ENCODE measurements at places on chromosomes 2 and 18. TPM values are rescaled to one million over a fixed set of nuclear protein-coding genes. Genes with fewer than 3 reads are reported as not detected.

NYAP2 gene
- under 0.01 TPM for total RNA-seq

MSH6 gene
- total RNA-seq, result 71.9 TPM

CDH20 gene
- total RNA-seq, result 0.27 TPM

FOXD4L1 gene
- total RNA-seq, result 0.27 TPM

DQX1 gene
- under 0.01 TPM for total RNA-seq

ASB18 gene
- total RNA-seq, result under 0.01 TPM

TMEM37 gene
- not detected for total RNA-seq

SERPINB11 gene
- not detected for total RNA-seq

- DNase-seq, result no peak
Measured at GRCh38 chr2:232981356-232981755, 31.7 kb downstream of the NGEF start.

- DNase-seq, result no peak
Measured at GRCh38 chr2:207938886-207939285, 86.4 kb downstream of the PLEKHM3 start.

GRCh38 chr2:107418708-107419107 is 408.0 kb upstream of the RGPD4 start:
- no peak for DNase-seq

- peak; percentile 77 for DNase-seq
Measured at GRCh38 chr18:8455661-8456614, 153.3 kb upstream of the RAB12 start.

DNA sequence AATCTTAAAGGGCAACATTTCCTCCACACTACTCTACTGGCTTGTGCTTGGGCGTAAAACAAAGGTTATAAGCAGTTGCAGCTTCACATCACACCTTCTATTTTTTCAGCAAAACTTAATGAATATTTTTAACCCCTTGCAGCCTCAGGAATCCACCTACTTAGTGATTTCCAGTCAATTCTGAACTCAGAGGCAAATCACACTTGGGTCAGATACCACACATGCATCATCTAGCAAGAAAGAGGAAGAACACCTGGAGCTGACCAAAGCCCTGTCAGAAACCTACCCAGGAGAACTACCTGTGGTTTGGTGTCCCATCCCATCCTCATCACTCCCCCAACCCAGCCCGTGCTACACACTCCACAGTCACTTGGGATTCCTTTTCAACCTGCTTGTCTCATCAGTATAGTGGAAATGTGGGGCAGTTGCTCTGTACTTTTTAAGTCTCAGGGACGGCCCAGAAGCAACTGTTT is 25.5 kb downstream of the PIAS2 start:
- no peak for DNase-seq

- DNase-seq, result no peak
Measured at GRCh38 chr2:25387876-25388449, 46.2 kb upstream of the DNMT3A start.

GRCh38 chr2:8487461-8487932 is 194.4 kb upstream of the ID2 start:
- peak; percentile 44 for DNase-seq

GRCh38 chr2:229403296-229403695 is 132.2 kb upstream of the PID1 start:
- DNase-seq, result no peak

GRCh38 chr2:10547663-10548376 is 99.7 kb upstream of the ODC1 start:
- DNase-seq, result no peak

- peak; percentile 66 for DNase-seq
Measured at GRCh38 chr2:61538920-61539520, 864 bp upstream of the XPO1 start.

GRCh38 chr2:11009891-11010290 is 98.2 kb downstream of the KCNF1 start:
- DNase-seq, result no peak

DNA sequence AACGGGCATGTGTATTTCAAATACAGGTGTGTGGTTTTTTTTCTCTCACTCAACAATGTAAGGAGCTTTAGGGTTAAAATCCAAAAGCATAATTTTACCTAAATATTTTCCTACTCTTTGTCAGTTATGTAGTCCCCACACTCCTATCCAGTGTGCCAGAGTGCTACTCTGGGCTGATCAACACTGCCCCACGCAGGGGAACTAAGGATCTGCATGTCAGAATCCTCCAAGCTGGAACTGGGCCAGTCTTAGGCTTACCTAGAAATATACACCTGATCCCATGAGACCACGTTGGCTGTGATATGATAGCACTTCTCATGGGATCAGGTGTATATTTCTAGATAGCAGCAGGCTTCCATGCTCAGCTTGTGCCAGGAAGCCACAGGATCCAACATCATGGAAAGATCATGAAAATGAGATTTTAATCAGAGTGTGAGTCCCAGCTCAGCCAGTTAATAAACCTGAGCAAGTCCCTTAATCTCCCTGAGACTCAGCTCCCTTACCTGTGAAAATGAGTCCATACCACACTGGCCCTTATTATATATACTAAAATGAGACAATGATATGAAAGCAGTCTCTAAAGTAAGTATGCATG is 29.7 kb downstream of the CCDC141 start:
- no peak for DNase-seq

DNA sequence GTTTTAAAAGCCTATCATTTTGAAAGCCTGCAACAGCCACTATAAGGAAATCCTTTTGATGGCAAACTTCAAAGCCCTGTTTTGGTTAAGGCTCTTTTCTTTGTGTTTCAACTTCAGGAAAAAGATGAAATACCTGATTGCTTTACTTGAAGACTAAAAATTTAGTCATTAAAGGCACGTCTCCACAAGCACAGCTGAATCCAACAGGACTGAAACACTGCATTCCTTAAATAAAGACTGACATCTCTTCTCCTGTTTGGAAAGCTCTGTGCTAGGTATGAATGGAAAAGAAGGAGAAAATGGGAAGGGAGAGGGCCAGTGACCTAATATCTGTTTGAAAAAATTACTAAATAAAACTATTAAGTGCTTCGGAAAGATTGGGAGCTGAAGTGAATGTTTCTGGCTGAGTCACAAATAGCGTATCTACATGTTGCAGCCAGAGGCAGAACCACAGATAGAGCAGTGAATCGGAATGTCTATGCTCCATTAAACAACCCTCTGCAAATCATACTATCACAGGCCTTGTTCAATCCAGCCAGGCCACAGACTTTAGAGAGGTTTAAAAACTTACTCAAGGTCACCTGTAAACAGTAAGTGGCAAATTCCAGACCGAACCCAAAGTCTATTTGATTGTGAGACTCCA is 21.1 kb upstream of the RALBP1 start:
- no peak for DNase-seq

DNA sequence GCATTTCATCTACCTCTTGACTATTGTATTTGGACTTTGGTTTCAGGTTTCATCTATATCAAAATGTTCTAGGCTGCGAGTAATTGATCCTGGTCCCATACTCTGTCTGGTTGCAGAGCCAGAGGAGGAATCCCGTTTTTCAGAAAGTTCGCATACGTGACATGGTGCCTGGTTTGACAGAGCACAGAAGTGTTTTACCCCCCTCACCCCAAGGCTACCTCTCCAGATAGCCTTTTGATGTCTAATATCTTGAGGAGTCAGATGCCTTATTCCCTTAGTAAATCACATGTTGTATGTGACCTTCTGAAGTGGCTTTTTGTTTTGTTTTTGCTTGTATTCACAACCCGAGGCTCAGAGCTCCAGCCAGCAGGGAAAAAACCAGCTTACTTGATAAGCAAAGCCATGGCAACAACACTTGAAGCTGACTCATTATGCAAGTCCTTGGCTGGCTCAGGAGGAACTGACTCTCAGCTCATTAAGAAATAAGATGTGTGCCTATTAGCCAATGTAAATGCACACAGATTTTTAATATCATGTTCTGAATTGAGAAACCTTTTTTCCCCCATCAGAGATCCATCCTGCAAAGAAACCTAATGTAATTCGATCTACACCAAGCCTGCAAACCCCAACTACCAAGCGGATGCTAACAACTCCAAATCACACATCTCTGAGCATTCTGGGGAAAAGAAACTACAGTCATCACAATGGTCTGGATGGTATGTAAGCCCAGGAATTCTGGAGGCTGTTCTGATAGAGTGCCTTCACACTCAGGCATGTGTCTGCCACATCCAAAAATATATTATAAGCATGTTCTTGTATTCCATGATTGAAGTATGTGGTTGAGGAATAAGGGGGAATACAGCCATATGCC is 41.4 kb downstream of the OXER1 start:
- peak; percentile 87 for DNase-seq

- DNase-seq, result no peak
Measured at GRCh38 chr18:23694637-23695430, 5.6 kb downstream of the LAMA3 start.

DNA sequence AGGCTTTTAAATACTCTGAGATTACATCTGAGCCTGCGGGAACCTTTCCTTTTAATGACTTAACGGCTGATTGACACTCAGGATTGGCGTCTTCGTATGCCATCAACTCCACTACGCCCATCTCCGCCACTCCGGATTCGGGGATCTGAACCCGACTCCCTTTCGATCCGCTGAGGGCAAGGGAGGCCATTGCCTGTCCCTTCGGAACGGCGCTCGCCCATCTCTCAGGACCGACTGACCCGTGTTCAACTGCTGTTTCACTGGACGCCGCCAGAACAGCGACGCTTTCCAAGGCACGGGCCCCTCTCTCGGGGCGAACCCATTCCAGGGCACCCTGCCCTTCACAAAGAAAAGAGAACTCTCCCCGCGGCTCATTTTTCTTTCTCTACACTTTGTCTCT is 90.4 kb downstream of the PID1 start:
- DNase-seq, result no peak

DNA sequence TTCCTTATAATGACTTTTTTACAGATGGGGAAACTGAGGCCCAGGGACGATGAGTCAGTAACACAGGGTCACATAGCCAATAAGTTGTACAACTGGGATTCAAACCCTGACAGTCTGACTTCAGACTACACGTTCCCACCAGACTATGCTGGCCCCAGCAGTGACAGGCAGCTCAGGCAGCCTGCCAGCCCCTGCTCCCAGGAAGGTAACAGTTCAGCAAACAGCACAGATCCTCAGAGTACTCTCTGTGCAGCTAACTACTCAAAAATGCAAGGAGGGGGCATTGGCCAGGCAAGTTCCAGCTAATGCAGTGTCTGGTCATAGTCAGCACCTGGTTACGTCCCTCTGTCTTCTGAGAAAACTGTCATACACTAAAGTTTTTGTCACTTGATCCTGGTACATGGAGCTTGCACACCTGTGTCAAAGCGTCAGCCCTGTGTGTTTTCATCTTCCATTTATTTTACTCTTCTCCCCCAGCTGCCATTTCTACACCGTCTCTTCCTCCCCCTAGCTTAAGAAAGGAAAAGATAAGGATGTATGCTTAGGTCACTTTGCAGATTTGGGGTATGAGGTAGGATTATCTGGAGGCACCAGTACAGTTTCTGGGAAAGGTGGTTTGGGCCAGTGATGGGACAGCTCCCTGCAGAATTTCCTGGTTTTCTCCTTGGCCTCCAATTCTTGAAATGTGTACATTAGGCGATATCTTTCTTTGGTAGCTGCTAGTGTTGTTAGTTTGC is 4.5 kb downstream of the SMARCAL1 start:
- no peak for DNase-seq

GRCh38 chr2:12207491-12207890 is 461.1 kb downstream of the LPIN1 start:
- DNase-seq, result no peak

- DNase-seq, result no peak
Measured at GRCh38 chr2:50613161-50613560, 418.8 kb downstream of the NRXN1 start.

DNA sequence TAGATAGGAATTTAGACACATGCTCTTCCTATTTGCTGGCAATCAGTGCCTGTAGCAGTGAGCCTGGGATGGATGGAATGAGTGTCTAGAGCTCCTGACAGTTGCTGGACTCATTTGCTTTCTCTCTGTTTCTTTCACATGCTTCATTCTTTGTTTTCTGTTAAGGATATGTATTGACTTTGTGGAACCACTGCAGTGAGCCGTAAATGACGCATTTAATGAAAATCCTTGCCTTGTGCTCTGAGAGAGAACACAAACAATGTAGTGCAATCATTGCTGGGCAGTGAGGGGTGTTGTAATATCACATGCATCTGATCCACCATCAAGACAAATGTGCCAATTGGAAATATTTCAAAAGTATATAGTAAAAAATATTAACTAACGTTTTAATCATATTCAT is 25.2 kb upstream of the CDH20 start:
- no peak for DNase-seq

DNA sequence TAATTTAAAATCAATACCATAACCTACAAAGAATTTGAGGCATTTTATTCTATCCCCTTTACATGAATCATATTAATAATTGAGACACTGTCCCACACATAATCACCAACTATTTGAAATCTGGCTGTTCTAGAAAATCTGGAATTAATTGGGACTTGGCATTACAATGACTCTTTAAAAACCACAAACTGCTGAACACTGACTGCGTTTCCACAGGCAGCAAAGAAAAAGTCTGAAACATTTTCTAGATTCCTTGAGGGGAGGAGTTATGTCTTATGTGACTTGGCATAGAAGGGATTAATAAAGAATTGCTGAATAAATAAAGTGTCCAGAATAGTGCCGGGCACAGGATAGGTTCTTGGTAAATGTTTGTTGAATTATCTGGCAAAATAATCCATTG is 61.4 kb downstream of the GPR39 start:
- DNase-seq, result no peak

GRCh38 chr2:25453199-25453905 is 111.6 kb upstream of the DNMT3A start:
- DNase-seq, result no peak

DNA sequence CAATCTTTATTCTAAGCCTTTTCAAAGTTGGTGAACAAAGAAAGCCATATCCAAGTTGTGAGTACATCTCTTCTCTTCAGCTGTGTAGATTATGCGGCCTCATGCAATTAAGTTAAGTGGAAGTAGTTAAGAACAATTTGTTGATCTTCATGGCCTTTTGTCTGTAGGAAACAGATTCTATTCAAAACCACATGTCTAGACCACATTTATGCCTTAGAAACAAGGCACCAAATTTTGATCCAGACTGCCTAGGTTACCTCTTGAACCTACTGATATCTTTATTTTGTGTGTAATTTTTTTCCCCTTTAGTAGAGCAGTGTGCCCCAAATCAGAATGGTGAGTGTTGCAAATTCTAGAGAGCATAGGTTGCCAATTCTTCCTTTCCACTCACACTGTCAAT is 101.6 kb upstream of the CERS6 start:
- no peak for DNase-seq

GRCh38 chr18:12422936-12423335 is 15.2 kb downstream of the PRELID3A start:
- no peak for DNase-seq

GRCh38 chr2:28356095-28356911 is 36.4 kb upstream of the FOSL2 start:
- no peak for DNase-seq

- no peak for DNase-seq
Measured at GRCh38 chr2:71787476-71788185, 334.3 kb downstream of the DYSF start.

DNA sequence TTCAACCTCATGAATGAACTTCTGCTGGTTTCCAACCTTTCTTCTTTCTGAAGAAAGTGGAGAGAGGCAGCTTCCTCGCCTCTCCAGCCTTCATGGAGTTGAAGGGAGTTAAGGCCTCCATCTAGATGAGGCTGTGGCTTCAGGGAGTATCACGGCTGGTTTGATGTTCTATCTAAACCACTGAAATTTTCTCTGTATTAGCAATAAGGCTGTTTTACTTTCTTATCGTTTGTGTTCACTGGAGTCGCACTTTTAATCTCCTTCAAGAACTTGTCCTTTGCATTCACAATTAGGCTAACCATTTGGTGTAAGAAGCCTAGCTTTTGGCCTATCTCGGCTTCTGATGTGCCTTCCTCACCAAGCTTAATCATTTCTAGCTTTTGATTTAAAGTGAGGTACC is 19.9 kb upstream of the CTDP1 start:
- DNase-seq, result no peak

Data from hematopoietic multipotent progenitor cell (in vitro differentiated cells).